Cardiac septum (tissue), 1 donor: ENCODE measurements at places on chromosomes 11 and 22. TPM values are rescaled to one million over a fixed set of nuclear protein-coding genes. Genes with fewer than 3 reads are reported as not detected.

DNA sequence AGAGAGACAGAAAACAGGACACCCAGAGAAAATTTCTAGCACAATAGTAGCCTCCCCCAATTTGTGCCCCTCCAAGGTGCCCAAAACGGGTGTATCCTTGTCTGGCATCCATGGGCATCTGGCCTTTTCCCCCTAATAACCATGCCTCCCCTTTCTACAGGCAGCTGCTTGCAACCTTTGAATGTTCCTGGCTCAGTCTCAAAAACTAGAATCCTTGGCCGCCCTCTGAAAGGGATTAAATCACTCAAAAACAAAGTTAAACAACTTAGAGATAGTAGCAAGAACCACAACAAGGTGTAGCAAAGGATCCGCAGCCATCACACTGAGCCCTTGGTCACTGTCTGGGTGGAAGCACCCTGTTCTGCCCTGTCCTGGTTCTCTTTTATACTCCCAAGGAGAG, 105.6 kb downstream of the MN1 start:
- no peak for DNase-seq

GRCh38 chr11:61776561-61777075, 15.8 kb downstream of the TMEM258 start:
- no peak for DNase-seq

DNA sequence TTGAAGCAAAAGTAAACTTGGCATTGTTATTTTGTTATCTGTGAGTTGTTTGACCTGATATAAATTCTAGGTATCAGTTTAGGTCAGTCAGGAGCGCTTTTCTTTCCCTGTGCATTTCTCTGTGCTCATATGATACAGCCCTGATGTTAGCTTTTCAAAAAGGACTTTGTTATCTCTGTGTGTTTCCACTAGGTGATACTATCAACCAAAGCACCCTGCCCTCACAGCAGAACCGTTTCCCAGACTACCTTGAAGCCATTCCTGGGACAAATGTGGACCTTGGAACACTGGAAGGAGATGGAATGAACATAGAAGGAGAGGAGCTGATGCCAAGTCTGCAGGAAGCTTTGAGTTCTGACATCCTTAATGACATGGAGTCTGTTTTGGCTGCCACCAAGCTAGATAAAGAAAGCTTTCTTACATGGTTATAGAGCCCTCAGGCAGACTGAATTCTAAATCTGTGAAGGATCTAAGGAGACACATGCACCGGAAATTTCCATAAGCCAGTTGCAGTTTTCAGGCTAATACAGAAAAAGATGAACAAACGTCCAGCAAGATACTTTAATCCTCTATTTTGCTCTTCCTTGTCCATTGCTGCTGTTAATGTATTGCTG, 87.7 kb upstream of the BIRC3 start:
- DNase-seq, result no peak

DNA sequence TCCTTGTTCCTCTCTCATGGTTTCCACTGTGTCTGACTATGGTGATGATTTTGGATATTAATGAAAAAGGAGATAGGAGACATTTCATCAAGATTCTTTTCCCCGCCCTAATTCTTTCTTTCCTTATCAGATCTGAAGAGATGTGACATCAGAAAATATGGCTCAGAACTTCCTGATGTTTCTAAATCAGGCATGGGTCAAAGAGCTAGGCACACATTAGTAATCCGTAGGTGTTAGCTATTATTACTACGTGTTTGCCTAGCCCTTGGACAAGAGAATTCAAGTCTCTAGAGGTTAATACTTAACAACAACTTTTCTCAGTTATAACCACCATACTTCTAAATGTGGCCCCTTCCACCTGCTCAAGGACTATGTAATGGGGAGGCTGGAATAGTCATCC, 5.8 kb downstream of the JOSD1 start:
- DNase-seq, result no peak

KDM4E gene
- total RNA-seq, result not detected

CATSPERZ gene
- total RNA-seq, result not detected

- no peak for DNase-seq
Measured at GRCh38 chr22:19178065-19178656, 375 bp downstream of the SLC25A1 start.
